Naive thymus-derived CD8-positive, alpha-beta T cell (primary cell): ENCODE measurements at places on chromosomes 1 and 21.

DNA sequence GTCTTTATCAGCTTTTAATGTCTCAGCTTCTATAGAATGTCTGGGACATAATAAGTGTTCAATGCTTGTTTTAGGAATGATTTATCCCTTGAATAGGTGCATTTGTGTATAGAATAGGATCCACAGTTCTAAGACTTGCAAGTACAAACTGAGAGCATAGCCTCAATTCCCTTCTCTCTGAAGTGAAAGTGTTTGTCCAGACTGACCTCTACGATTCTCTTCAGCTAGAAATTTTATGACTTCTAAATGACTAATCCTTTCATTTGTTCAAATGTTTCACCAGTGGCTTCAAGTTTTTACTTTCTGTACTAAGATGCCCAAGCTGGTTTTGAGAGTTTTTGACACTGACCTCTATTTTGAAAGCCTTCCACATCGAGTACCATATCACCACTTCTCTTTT is 608.2 kb upstream of the ADGRL4 start:
- no peaks in the 10 kb centered on the region for H3K36me3 ChIP-seq
- no peak for DNase-seq
- no peak overlapping the region for H3K4me3 ChIP-seq

GRCh38 chr1:163528710-163529348 is 207.1 kb downstream of the NUF2 start:
- DNase-seq: no peak
- H3K27ac ChIP-seq: no peak overlapping the region
- H3K4me1 ChIP-seq: no peaks in the 10 kb centered on the region
- peaks cover 7% of the 10 kb centered on the region for H3K27me3 ChIP-seq

DNA sequence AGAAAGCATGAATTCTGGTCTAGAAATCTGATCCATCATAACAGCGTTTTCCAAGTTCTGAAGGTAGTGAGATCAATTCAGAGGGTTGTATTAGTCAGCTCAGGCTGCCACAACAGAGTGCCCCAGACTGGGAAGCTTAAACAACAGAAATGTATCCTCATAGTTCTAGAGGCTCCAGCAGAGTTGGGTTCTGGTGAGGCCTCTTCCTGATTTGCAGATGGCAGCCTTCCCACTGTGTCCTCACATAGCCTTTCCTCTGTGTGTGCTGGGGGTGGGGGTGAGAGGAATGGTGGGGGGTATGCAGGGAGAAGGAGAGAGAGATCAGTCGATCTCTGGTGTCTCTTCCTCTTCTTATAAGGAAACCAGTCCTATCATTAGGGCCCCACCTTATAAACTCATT is 15.1 kb downstream of the ZBTB8B start:
- H3K27ac ChIP-seq: no peak overlapping the region
- peaks cover 10% of the 10 kb centered on the region for H3K27me3 ChIP-seq
- H3K36me3 ChIP-seq: no peaks in the 10 kb centered on the region
- DNase-seq: no peak
- no peaks in the 10 kb centered on the region for H3K4me1 ChIP-seq

GRCh38 chr21:33332143-33332542 is 7.4 kb downstream of the IFNAR1 start:
- peaks cover 26% of the 10 kb centered on the region for H3K4me1 ChIP-seq
- H3K36me3 ChIP-seq: peaks cover 13% of the 10 kb centered on the region
- H3K27me3 ChIP-seq: no peaks in the 10 kb centered on the region
- H3K4me3 ChIP-seq: peak overlapping the region; percentile 40
- H3K27ac ChIP-seq: peak overlapping the region; percentile 67
